HuH-7 (cell line): ENCODE measurements at places on chromosomes 5 and 9.

DNA sequence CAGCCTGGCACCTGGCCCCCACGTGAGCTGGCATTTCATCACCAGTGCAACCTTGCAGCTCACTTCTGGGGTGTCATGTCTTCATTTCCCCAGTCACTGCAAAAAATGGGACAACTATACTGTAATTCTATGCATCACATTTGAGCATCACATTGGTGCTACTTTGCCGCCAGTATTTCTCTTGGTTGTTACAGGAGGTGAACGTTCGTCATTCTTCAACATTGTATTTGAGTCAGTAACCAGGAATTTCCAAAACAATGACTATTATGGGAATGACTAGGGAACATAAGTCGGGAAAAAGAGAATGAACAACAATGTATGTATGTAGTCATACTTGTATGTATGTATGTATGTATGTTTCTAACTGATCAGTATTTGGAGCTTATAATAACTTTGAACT is 1278.0 kb downstream of the EFNA5 start:
- DNase-seq: no peak

DNA sequence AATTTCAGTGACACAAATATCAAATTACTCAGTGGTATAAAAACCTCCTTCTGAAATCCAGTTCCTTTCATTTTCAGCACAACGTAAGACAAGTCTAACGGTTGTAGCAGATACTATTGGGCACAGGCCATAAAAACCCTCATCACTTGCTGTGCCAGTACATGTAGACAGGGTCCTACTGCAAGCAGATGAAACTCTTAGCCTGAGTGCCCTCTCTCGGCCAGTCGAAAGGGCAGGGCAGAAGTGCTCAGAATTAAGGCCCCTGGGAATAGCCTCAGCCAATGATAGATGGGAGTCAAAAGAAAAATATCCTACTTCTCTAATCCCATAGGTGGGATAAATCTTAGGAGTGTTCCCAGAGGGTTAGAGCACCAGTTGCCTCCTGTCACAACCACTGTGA is 168.5 kb upstream of the FER start:
- no peak for DNase-seq

- no peak for DNase-seq
Measured at GRCh38 chr5:139473105-139473504, 2.3 kb downstream of the SMIM33 start.

DNA sequence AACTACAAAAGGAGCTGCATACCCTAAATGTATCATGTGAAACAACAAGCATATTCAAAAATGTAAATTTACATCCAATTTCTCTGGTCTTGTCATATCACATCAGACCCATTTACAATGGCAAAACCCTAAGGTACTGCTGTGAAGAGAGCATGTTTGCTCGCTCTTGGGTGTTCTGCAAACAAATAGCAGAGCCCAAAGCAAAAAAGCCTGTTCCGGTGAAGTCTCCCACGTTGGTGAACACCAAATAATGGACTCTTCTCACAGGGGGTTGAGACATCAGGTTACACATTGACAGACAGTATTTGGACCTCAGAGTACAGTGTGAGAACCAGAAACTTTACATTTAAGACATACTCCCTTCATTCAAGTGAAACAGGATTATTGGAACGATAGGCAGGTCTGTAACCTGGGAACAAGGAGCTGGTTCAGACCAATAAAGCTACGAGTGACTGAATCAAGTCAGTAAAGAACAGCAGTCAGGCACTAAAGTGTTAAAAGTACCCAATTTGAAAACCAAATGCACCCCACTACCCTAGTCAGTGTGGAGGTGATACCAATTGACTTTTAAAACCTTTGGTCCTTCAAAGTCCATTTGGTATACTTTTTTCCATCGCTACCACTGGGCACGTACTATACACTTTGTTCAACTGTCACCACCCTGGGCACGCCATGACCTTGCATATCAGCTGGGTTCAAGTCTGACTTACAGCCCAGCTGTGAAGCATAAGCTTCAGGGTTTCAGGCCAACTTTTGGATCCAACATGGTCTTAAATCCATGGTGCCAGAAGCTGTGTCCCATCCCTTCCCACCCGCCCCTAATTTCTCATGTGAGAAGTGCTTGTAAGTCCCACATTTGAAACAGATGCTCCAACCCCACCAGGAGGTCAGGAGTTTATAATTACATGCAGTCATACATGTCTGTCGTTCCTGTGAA is 36.4 kb downstream of the ETF1 start:
- DNase-seq: no peak

- no peak for DNase-seq
Measured at GRCh38 chr9:90637626-90638025, 5.0 kb downstream of the DIRAS2 start.

DNA sequence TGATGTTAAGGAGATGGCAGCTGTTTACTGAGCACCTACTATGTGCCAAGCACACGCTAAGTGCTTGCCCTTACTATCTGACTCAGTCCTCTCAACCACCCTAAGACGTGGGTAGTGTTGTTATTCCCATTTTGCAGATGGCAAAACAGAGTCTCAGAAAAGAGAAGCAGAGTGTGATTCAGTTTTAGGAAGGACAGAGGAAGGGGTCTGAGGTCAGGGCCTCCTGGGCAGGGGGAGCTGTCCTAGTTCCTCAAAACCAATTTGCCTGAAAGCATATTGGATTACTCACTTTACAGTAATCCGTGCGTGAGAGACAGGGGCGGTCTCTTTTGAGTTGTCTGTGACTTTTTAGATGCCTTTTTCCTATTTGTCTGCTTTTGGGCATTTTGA is 23.2 kb downstream of the DNM1 start:
- no peak for DNase-seq

- DNase-seq: no peak
Measured at GRCh38 chr9:116736399-116737151, 49.5 kb downstream of the TRIM32 start.

DNA sequence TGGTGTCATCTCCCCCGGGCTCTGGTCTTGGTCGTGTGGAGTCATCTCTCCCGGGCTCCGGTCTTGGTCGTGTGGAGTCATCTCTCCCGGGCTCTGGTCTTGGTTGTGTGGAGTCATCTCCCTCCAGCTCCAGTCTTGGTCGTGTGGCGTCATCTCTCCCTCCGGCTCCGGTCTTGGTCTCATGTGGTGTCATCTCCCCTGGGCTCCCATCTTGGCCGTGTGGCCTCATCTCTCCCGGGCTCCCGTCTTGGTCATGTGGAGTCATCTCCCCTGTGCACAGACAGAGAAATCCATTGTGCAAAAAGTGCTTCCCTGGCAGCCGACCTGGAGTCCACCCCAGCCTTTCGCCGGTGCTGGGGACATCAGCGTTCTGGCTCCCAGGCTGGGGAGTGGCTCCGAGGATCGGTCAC is 91.1 kb upstream of the CACNA1B start:
- no peak for DNase-seq

DNA sequence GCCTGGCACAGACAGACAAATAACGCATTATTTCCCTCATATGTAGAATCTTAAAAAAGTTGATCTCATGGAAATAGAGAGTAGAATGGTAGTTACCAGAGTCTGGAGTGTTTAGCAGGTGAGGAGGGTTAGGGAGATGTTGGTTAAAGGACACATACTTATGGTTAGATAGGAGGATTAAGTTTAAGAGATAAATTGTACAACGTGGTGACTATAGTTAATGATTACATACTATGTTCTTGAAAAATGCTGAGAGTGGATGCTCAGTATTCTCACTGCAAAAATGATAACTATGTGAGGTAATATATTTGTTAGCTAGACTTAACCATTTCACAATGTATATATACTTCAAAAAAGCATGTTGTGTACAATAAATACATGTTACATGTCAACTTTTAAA is 38.0 kb downstream of the CERT1 start:
- DNase-seq: no peak

DNA sequence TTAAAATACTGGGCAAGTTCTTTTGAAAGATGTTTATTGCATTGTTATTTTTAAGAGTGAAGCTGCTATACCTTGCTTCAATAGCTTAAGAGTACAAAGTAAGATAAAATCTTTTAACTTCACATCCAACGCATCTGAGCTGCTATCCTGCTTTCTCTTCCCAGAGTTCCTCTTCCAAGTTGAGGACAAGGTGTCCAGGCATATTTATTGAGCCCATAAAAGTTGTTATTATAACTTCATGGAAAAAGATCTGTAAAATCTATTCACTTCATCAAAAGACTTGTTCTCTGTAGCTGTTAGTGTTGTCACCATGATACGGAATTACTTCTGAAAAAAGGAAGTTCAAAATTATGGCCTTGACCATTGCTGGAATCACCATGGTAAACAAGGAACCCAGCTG is 306.2 kb upstream of the ELAVL2 start:
- no peak for DNase-seq

DNA sequence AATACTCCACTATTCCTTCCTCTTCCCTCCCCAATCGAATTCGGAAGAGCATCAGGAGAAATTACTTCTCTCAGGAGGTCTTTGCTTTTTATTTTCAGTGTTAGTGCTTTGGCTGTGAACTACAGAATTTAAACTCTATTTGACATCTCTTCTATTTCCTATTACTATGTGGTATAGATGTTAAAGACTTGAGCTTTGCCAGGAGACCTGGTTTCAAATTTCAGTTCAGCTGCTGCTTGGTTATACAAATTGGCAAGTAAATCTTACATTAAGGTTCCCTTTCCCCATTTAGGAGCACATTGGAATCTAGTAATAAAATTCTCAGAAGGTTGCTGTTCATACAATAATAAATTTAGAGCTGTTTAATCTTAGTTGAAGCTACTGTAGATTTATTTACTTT is 13.1 kb downstream of the UHRF2 start:
- DNase-seq: no peak

GRCh38 chr9:18922161-18922885 is 110.7 kb downstream of the SAXO1 start:
- DNase-seq: no peak

- DNase-seq: peak; percentile 15
Measured at GRCh38 chr5:63401436-63402046, 560.7 kb downstream of the HTR1A start.

- no peak for DNase-seq
Measured at GRCh38 chr5:180670586-180671359, 21.4 kb upstream of the FLT4 start.

DNA sequence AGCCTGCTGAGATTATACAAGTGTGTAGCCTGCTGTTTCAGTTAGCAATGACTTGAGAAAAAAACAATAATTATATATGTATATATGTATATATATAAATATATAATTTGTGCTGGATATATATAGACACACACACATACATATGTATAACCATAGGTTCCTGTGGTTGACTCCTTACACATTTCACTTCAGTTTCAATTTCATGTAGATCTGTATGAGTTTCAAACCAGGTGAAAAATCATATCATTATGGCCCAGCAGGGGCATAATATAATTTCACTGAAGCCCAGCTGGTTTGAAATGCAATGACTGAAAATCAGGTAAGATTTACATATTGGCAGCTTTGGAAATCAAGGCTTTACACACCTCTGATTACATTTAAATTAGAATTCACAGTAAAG is 690.4 kb upstream of the CDH18 start:
- DNase-seq: no peak

GRCh38 chr5:158140120-158140731 is 281.3 kb upstream of the CLINT1 start:
- no peak for DNase-seq

DNA sequence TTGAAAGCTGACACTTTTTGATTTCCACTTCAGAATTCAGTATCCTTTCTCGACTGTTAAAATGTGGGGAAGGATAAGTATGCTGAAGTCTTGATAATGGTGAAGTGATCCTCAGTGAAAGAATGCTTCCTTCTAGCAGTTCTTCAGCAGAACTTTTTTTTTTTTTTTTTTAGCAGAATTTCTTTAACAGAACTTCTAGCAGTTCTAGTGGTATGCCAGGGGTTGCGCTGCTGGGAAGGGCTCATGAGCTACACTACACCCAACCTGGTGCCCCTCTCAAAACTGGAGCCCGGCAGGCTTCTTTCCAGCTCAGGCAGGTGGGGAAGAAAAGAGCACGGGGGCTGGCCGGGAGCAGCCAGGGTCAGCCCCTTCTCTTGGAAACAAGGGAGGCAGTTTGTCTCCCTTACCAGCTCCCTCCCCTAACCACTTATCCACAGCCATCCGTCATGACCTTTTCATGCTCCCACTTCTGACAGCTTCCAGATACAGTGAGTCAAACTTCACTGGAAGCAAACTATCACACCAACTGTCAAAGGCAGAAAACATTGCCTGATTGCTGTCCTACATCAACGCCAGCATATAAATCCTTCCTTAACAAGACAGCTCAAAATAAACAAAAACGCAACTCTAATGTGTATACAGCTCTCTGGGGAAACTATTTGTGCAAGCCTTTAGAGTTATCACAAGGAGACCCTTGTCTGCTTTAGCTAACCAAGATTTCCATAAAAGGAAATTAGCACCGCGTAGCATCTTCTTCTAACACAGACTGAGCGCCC is 211.5 kb downstream of the GAPVD1 start:
- peak; percentile 65 for DNase-seq
